ENCODE measurements at places on chromosomes 4 and X.

DNA sequence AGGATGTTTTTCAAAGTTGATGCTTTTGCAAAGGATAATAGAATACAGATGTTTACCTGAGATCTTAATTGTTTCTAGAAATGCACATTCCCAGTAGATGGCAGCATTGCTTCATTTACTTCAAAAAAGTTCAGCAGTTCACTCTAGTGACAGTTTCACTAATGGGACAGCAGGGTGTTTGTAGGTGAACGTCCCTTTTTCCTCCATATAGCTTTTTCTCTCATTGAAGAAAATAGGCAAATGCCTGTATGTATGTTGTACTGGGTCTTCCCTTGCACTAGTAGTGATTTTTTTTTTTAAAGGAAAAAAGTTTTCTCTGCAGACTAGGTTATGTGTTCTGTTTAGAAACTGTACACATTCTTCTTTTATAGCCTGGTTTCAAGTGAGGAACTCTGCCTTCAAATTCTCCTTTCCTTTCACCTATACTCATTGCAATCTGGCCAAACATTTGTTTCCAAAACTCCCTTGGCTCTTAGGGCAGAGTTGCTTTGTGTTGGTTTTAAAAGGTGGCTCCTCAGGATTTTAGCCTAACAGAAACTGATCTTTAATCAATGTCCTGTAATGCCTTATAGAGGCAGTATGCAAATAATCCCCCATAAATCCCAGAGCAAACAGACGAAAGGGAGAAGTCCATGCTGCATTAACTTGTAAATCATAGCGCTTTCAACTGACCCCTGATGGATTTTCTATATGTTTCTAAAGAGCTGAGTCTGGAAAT lies 86.3 kb downstream of the EGF start:
- DNase-seq, result no peak

DNA sequence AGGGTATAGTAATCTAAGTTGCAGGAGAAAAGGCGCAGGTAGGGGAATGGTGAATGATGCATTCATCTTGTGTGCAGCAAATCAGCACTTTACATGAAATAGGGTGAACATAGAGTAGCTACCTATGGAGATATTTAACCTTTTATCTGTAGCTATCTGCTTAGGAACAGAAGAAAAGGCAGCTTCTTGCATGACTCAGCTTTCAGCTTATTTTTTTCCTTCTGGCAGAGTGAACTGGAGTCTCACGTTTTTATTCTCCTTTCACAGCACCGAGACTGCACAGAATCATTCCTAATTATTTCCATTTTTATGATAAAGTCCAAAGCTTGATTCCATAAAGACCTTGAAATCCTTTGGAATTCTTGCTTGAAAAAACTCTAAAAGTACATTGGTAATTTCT lies 4.8 kb upstream of the SCOC start:
- no peak for DNase-seq

DNA sequence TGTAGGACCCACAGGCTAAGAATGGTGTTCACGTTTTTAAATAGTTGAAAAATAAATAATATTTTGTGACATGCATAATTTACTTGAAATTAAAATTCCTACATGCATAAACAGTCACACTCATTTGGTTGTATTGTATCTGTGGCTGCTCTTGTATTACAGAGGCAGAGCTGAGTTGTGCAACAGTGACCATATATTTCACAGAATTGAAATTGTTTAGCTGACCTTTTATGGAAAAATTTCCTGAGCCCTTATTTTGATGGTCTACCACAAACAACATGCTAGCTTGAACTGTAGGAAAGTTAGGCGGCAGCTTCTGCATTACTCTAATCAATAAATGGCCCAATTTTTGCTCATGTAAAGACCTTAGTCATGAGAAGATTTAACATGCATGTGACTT lies 633.4 kb upstream of the AADAT start:
- no peak for DNase-seq

GRCh38 chr4:43716721-43717395 lies 731.8 kb downstream of the KCTD8 start:
- no peak for DNase-seq

GRCh38 chr4:146840731-146841130 lies 104.9 kb downstream of the TTC29 start:
- DNase-seq, result no peak

GRCh38 chrX:78303086-78303485 lies 24.3 kb downstream of the CYSLTR1 start:
- no peak for DNase-seq

DNA sequence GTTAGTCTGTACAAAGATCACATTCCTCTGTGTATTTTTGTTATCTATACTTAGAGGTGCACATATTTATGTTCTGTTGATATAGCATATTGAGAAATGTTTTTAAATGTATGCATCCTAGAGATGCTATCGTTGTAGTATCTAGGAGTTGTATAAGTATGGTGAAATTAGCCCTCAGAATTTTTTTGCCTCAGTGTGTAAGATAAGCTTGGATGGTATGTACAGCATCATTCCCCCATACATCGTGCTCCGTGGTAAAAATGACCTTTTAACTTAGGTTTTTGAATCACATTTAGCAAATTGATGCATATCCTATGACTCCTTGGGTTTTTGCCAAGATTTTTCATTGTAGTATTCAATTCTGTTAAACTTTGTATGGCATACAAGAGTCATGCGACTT lies 113.5 kb downstream of the RPA4 start:
- no peak for DNase-seq

DNA sequence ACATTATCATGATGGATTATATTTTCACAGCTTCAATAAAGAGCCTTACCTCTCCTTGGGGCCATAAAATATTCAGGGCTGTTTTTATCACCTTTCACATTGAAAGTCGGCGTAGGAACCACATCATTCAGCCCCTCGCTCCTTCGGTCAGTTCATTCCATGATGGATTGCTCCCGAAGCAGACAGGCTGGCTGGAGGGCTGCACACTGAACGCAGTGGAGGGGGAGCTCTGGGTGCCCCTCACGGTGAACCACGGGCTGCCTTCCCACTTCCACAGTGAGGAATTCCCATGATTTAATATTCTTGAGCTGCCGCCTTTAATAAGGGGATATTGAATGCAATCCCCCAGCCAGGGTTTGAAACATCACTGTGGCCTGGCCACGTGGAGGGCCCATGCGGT lies 16.0 kb downstream of the PPP2R2C start:
- no peak for DNase-seq

- DNase-seq, result peak; percentile 21
These were observed 149.8 kb downstream of the CHM start for GRCh38 chrX:85897362-85898126.

DNA sequence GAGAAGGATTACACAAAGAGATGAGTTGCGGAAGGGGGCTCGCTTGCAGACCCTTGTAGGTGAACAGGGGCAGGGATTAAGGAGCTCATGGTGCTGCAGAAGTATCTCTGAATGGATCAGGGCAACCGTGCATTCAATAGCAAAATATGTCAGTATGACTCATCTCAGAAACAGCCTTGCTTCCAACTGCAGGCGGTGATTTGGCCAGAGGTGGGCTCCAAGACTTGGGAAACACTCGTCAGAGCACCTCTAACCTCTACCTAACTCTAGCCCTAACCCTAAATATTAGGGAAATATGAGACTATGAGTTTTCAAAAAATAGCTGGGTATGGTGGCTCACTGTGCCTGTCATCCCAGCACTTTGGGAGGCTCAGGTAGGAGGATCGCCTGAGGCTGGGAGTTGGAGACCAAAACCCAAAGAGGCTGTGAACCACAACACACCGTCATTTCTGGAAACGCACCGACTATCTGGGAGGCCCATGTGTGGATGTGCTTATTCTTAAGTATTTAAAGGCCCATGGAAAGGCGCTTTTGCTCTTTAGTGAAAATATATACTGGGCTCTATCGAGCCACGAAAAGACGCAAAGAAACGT lies 102.6 kb downstream of the DHRSX start:
- DNase-seq, result no peak

DNA sequence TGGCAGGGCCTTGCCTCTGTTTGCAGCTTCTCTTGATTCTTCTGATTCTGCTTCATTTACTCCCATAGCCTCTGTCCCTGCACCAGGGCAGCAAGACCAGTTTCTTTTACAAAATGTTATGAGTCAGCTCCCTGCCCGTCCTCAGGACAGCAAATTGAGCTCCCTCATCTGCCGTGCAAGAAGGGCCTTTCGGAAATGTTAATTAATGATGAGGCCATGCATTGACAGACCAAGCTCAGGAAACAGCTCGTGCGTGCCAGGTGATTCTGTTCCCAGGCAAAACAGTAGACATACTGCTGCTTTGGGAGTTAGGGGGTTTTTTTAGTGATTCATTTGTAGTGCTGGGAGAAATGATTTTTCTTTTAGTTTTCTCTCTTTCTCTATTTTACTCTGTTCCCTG lies 231.7 kb downstream of the FBXW7 start:
- no peak for DNase-seq

DNA sequence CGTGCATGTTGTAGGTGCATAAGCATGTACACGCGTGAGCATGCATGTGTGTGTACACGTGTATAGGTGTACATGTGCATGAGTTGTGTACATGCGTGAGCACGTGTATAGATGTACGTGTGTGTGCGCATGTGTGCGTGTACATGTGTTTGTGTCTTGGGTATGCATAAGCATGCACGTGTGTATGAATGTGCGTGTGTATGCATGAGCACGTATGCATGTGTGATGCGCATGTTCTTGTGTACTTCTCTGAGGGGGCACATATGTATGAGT lies 9.0 kb downstream of the NAT8L start:
- DNase-seq, result no peak

DNA sequence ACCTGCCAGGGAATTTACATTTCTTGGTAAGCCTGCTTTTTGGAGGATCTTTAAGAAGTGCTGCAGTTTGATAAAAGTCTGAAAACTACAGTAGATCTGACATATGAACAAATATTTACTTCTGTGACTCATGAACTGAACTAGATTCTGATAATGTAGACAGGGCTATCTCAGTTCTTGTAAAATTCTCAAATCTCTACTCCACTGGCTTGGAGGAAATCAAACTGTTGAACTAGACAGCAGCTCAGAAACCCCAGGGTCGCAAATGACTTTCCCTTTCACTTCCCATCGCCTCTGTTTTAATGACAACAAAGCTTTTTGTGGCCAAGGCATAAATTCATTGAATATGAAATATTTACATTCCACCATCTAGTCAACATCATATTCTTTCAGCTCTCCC lies 15.4 kb upstream of the OCIAD1 start:
- DNase-seq, result no peak

GRCh38 chr4:15168759-15169158 lies 166.5 kb downstream of the CPEB2 start:
- DNase-seq, result no peak

- DNase-seq, result no peak
These were observed 766.1 kb downstream of the KCTD8 start for GRCh38 chr4:43682551-43682950.

DNA sequence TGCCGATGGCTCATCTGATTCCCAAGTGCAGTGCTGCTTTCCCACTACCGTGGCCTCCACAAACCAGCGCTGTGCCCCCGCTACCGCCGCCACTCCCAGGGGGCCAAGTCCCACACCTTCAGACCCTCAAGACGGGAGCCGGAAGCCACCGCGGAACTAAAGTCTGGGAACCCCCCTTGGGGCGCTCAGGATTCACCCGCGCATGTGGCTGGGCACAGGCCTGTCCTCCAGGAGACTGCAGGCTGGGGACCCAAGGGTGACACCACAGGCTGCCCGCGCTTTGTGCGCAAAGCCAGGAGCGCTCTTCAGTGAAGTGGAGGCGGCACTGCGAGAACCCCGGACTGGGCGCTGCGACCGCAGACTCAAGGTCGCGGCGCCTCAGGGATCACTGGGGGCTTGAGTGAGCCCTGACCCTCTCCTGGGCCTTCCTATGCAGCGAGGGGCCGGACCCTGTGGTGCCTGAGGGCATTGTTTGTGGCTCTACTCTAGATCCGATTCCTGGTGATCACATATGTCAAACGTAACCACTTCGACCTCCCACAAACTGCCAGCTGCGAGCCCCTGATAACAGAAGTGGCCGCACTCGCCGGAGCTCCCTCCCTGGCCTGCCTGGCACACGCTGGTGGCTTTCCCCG lies 20.4 kb upstream of the TBC1D14 start:
- no peak for DNase-seq

DNA sequence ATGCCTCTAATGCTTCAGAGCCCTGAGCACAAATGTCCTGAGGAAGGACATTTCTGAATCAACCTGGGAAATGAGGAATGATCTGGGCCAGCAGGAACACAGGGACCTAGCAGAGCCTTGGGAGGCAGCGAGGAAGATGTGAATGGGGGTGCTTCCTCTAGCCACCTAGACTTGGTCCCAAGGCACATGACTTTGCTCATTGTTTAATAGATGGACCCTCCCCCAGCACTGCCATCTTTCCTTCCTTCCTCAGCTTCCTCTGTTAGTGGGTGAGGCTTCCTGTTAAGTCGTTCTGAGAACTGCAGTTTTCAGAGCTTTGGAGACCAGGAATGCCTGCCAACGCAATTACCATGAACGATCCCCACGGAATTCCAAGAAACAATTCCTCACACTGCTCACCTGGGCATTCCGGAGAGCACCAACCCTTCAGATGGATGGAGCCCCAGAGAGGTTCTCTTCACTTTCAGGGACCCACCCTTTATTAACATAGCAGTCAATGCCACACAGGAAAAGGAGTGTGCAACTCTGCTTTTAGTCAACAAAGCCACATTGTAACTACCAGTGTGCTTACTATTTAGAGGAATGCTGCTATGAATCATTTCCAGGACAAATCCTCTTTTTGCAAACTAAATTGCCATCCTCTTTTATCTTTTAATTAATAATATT lies 48.5 kb upstream of the STIM2 start:
- no peak for DNase-seq

GRCh38 chr4:152901205-152901604 lies 34.9 kb upstream of the FHDC1 start:
- no peak for DNase-seq

DNA sequence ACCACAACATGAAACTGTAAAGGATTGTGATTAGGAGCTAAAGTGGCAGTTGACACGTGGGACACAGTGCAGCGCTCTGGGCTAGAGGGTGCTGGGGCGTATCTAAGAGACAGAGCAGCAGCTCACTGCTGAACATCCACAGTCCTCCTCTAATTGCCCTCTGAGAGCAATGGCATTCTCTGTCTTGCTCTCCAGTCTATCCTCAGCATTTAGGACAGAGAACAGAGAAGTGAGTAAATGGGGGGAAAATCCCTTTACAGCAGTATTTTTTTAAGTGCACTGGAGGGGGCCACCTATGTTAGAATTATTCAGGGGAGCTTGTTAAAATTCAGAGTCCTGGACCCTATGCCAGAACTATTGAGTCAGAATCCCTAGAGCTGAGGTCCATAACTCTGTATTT lies 4.2 kb upstream of the TMEM154 start:
- DNase-seq, result no peak

Data from adrenal gland (tissue), 19 donors.